ENCODE measurements at places on chromosomes 11 and 22. TPM values are rescaled to one million over a fixed set of nuclear protein-coding genes. Genes with fewer than 3 reads are reported as not detected.

- no peak for DNase-seq
These were observed 10.4 kb upstream of the SAMM50 start for GRCh38 chr22:43944670-43945430.

- DNase-seq = no peak
These were observed 26.0 kb downstream of the CHEK2 start for GRCh38 chr22:28715611-28716010.

DNA sequence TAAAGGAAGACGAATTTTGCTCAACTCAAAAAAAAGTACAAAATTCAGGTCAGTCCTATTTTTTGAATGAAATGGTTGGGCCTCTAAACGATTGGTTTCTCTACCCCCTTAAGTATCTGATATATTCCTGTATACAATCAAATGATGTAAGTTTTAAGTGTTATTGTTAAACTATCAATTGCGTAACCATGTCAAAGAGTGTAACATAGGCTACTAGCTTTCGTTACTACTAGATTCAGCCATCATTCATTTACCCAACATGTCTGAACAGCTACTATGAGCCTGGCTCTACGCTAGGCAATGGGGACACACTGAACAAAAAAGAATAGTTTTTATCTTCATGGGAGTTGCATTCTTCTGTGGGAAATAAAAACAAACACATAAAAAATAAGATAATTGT is 3.3 kb downstream of the RAB6A start:
- no peak for DNase-seq

DNA sequence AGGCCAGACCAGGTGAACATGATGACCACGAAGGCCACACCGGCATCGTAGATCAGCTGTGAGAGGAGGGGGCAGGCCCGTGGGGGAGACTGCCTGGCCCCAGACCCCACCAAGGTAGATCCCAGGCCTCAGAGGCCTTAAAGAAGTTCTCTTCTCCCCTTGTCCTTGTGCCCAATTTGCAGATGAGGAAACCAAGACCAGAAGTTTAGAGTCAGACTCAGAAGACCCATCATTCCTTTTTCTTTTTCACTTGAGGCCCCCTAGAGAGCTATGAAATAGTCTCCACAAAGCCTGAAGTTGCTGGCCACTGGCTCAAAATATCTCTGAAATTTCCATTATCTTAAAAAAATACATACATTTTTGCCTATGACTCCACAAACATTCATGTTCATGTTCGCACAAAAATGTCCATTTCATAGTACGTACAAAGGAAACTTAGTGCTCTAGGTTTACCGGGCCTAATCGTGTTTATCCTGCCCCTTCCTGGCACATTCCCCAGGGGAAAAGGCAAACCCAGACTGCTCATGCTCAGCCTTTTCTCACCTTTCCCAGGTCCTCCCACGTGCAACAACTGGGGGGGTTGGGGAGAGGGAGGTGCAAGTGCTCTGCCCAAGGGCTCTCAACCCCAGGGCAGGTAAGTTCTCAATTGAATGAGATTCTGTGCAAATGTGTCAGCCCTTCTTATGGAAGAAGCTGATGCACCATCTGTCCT is 19.2 kb downstream of the SLC43A1 start:
- DNase-seq = no peak

DNA sequence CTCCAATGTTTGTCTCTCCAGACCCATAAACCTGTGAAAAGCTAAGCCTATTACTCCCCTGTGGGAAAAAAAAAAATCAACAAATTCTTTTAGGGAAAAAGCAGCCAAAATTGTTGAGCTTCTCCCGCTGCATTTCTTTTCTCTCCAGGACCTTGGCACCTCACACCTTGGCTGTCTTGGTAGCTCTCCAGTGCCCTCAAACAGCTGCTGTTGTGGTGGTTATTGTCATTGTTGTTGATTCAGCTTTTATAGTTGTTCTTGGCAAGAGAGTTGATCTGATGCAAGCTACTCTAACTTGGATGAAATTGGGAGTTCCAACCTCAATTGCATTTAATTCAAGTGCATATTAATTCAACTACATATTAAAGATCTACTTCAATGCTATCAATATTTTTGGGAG is 516.9 kb upstream of the LARGE1 start:
- no peak for DNase-seq

DNA sequence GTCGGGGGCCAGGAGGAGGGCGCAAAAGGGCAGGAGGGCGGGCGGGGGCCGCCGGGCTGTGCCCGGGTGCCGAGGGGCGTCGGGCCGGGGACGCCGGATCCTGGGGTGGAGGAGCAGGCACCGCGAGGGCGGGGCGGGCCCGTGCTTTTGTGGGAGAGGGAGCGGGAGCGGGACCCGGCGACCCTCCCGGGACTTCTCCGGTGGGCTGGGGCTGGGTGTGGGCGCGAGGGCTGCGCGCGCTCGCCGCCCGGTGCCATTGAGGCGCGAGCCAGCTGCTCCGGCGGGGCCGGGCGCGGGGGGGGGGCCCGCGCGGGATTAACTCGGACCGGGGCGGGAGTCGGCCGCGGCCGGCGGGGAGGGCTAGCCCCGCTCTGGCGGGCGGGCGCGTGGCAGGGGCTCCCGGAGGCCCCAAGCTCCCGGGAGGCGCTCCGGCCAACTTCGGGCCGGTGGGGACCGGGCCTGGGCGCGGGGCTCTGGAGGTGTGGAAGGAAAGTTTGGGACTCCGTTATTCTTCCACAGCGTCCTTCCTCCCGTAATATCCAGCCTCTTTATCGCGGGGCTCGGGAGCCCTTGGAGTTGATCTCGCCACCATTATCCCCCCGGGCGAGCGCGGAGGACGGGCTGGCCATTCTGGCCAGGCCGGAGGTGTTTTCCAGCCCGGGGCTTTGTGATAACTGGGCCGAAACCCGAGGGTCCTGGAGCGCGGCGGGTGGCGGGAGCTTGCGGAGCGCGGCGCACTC is 936 bp downstream of the CECR2 start:
- DNase-seq = peak; percentile 14

Gene NLRP10
- not detected for total RNA-seq

Gene CCDC34
- total RNA-seq = 8.2 TPM

Gene BACE1
- 27.7 TPM for total RNA-seq

Gene ANO1
- total RNA-seq = 26.9 TPM

Gene CPT1B
- total RNA-seq = not detected

Gene MPEG1
- 1.0 TPM for total RNA-seq
